ENCODE measurements at places on chromosomes 7 and 10. TPM values are rescaled to one million over a fixed set of nuclear protein-coding genes. Genes with fewer than 3 reads are reported as not detected.

Gene GDF10
- total RNA-seq: not detected

Gene PLEKHS1
- total RNA-seq: 0.03 TPM

Gene HKDC1
- 0.06 TPM for total RNA-seq

Gene CREB3L2
- 9.8 TPM for total RNA-seq

Gene PTF1A
- not detected for total RNA-seq

Gene COBL
- not detected for total RNA-seq

Gene LIPF
- total RNA-seq: not detected

Gene HOXA7
- total RNA-seq: 0.09 TPM

Gene PDE6C
- total RNA-seq: not detected

Gene ADO
- 36.9 TPM for total RNA-seq

DNA sequence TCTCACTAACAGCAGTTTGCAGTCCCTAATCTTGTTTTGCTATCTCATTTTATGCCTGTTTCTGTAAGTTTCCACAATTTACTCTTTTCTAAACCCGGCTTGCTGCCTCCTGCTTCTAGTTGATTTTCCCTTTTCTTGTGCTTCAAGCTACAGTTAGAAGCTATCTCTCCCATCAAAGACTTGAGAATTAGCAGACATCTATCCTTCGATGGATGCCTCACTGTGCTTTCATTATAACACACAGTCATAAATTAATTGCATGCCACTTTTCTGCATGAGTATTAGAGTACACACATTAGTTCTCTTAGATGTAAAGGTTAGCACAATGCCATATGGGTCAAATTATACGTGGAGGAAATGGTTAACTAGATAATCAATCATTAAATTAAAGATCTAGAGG is 48.7 kb downstream of the SEMA3A start:
- no peak for DNase-seq

- DNase-seq: no peak
These were observed 28.8 kb downstream of the ITGB8 start for GRCh38 chr7:20359341-20359963.

DNA sequence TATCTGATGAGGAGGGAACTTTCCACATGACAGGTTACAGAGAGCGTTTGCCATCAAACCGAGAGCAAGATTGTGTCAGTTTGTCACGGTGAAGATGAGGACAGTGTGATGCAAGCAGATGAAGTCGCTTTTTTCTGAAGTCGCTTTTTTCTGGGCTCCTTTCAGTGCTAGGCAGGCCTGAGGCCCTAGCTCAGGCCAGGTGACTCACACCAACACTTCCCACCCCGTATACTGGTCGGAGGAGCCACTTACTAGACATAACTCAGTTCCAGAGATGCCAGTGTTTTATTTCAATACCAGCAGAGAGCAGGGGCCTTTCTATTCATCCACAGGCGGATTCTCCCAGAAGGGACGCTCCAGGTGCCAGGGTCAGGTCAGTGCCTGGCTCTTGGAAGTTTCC is 58.9 kb downstream of the SFMBT2 start:
- DNase-seq: no peak

DNA sequence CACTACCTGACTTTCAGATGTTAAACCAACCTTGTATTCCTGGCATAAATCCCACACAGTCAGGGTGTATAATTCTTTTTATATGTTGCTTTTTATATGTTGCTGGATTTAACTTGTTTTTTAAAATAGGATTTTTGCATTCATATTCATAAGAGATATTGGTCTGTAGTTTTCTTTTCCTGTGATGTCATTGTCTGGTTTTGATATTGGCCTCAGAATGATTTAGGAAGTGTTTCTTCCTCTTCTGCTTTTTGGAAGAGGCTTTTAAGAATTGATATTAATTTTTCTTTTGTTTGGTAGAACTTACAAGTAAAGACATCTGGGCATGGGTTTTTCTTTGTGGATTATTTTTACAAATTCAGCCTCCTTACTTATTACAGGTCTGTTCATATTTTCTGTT is 93.1 kb downstream of the CARD11 start:
- DNase-seq: no peak

- no peak for DNase-seq
These were observed 185.4 kb downstream of the SEC23IP start for GRCh38 chr10:120077707-120078492.

- no peak for DNase-seq
These were observed 14.0 kb upstream of the BLNK start for GRCh38 chr10:96285331-96285752.

DNA sequence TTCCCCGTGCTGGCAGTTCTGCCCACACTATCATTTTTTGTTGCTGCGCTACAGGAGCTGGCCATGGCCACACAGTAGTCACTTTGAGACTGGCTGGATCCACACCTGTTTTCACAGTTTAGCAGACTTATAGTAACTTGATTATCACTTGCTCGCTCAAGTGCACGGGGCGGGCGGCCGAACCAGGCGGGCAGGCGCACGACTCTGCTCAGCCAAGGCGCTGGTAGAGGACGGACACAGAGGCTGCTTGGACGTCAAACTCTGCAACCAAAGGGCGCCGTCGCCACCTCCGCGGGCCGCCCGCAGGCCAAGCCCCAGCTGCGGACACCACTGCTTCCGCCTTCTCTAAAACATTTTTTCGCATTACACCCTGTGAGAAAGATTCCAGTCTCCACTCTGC is 38.4 kb upstream of the PHYHIPL start:
- DNase-seq: no peak

GRCh38 chr7:140004672-140005071 is 58.1 kb downstream of the PARP12 start:
- DNase-seq: no peak

DNA sequence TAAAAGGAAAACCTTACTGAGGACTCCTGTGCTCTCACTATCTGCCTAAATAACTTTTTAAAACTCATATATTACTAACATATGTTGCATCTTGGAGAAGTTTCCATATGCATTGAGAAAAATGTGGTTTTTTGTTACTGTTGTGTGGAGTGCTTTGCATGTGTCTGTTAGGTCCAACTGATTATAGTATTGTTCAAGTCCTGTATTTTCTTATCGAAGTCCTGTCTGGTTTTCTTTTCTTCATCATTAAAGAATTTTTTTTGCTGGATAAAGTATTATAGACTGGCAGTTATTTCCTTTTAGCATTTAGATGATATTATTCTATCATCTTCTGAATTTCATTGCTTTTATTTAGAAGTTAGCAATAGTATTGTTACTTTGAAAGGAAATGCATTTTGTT is 59.5 kb upstream of the ACSM6 start:
- no peak for DNase-seq

GRCh38 chr7:114922652-114923402 is 933 bp downstream of the MDFIC start:
- DNase-seq: peak; percentile 83

- DNase-seq: no peak
These were observed 1062.9 kb upstream of the GHITM start for GRCh38 chr10:83076443-83076842.

DNA sequence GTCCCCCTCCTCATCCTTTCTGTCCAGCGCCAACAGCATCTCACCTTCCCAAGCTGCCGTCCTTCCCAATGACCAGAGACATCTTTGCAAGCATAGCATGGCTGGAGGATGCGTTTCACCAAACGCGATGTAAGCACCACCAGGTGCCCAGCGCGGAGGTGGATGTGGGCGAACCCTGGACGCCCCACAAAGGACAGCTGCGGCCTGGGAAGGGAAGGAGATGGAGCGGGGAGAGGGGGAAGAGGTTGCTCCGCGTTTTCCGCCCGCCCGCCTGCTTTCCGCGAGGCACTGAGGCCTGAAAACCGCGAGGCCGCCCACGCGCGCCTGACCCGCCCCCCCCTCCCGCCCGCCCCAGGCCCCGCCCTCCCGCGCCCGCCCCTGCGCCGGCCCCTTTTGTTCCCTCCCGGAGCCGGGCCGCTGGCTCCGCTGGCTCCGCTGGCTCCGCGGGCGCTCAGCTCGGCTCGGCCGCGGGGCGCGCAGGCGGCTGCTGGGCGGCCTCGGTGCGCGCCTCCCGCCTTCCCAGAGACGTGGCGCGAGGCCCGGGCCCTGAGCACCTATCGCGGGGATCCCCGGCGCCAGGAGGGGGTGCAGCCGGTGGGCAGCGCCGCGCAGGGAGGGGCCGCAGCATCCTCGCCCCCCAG is at the start of gene CLIP2:
TSS of gene CLIP2 (plus strand) at position 390 of the 641 bp plus-strand sequence. CDS start 28,140 bp downstream, outside the sequence.
- peak; percentile 79 for DNase-seq

GRCh38 chr7:24576171-24577025 is 3.1 kb downstream of the PALS2 start:
- peak; percentile 23 for DNase-seq

DNA sequence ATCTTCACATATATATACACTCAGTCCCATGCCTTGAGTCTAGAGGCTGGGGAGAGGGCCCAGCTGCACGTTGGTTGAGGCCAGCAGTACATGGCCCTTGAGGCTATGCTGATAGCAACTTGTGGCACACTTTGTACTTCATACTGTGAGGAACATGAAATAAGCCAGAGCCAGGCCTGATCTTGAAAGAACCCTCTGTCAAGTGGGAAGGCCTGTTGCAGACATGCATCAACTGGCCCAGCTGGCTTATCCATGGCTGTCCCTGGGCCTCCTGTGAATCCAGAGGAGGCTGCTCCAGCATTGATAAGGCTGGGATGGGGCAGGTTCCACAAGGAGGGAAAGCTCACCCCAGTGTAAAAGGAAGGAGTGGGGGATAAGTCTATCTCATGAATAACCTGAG is 140.4 kb downstream of the NRF1 start:
- DNase-seq: no peak
